ENCODE measurements at places on chromosomes 3 and 15.

DNA sequence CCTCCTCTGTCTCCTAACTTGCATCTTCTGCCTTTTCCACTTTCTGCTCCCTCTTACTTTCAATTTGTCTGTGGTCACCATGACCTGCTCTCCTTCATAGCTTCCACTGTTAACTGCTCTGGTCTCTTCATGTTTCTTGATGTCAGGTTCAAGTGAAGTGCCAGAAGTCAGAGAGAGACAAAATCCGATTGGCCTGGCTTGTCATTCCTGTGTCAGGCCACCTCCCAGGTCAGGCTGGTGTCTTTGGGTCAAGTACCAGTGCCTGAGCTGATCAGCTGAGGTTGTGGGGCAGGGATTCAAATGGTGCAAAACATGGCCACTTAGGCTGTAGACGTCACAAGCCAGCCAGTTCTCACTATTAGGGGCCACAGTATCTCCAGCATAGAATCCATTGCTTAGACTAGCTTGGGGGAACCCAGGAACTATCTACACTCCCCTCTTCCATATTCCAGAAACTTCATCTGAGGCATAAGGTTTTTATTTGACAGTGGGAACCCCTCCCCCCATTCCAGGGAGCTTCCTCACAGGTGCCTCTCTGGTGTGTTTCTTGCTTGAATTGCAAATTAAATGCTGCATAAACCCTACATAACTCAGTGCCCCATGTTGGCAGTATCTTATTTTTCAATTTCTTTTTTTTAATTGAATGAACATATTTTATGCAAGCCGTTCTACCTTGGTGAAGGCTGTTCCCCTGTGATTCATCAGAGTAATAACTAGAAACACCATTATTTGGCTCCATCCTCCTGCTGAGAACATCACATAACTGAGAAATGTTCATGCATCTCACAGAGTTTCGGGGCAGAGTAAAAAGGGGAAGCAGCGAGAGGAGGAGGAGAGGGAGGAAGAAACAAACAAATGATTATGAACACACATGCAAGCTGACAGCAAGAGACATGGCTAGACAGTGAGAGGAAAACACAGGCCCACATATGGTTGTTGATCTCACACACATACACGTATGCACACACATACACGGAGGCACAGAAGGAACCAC is 175.8 kb downstream of the TLE3 start:
- DNase-seq: no peak

DNA sequence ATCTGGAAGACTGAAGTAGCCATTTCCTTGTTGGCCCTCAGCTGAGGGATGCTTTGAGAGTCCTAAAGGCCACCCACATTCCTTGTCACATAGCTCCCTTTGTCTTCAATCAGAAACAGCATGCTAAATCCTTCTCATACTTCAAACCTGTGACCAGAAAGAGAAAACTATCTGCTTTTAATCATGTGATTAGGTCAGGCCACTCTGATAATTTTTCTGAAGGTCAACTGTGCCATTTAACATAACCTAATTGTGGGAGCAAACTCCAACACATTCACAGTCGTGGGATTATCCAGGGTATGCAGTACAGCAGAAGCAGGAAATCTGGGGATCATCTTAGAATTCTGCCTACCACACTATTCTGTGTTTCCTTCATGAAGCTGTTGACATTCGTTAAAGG is 223.9 kb upstream of the NR2E3 start:
- DNase-seq: no peak

- no peak for DNase-seq
Measured at GRCh38 chr3:187909866-187910265, 164.6 kb upstream of the BCL6 start.

DNA sequence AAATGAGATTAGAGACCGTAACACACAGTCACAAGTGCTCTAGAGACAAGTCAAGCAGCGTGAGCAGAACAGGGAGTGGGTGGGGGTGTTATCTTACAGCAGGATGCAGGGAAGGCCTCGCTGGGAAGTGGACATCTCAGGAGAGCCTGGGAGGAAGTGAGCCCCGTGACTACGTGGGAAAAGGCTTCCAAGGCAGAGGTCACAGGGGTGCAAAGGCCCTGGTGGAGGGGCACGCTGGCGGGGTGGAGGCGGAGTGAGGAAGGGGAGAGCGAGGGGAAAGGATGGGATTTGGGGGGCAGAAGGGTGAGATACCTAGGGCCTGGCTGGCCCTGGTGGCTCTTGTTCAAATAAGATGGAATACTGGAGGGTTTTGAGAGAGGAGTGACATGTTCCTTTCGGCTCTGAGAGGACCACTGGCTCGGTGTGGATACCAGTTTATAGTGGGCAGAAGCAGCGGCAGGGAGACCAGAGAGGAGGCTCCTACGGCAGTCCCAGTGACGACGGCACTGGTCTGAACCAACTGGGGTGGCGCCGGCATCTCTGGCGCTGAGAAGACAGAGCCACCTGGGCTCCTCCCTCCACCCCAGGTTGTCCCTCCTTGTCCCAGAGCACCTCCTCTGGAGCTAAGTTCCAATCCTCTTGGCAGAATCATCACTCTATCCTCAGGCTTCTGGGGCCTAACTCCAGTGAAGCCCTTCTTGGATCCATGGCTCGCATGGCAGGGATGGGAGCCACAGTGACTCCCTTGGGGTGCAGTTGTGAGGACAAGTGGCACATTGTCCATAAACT is 266.2 kb upstream of the LYSMD4 start:
- no peak for DNase-seq

DNA sequence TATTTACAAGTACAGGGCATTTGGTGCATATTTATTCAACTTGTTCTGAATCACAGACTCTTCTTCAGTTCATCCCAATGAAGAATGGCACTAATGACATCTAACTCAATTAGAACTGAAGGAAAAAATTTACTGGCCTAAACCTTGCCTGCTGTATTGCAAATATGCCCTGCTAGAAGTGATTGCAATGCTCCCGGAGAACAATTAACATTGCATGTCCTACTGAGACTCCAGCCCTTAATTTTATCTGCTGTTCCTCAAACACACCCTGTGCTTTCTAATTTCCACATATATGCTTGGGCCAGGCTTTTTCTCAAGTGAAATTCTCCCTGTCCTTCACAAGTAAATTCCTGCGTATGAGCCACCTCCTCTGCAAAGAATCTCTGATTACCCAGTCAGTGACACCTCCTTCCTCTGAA is 8.3 kb downstream of the ACKR4 start:
- DNase-seq: no peak

DNA sequence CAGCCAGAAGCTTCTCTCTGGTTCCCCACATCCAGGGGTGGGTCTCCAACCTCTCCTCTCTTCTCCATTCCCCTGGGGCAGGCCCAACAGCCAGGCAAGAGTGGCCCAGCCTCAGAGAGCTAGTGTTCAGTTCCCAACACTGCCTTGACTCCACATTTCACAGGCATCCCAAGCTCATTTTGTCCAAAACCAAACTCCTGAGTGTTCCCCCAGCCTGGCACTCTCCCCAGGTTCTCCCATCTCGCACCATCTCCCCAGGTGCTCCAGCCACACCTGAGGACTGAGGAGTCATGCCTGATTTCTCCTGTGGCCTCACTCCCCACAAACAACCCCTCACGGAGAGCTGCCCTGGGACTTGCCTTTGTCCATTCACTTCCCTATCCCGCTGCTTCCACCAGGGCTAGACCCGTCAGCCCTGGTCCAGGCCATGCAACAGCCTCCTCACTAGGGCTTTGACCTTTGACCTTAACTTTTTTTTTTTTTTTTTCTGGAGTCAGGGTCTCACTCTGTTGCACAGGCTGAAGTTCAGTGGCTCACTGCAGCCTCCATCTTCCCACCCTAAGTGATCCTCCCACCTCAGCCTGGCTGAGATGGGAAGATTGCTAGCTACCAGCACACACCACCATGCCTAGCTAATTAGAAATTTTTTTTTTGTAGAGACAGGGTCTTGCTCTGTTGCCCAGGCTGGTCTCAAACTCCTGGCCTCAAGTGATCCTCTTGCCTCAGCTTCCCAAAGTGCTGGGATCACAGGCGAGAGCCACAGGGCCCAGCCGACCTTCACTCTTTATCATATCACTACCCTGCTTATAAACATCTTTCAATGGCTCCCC is 3.9 kb upstream of the CSK start:
- no peak for DNase-seq
